ENCODE measurements at places on chromosomes 12 and 14.

- no peak for DNase-seq
Observed at GRCh38 chr14:104803280-104803911, 2.5 kb downstream of the ZBTB42 start.

DNA sequence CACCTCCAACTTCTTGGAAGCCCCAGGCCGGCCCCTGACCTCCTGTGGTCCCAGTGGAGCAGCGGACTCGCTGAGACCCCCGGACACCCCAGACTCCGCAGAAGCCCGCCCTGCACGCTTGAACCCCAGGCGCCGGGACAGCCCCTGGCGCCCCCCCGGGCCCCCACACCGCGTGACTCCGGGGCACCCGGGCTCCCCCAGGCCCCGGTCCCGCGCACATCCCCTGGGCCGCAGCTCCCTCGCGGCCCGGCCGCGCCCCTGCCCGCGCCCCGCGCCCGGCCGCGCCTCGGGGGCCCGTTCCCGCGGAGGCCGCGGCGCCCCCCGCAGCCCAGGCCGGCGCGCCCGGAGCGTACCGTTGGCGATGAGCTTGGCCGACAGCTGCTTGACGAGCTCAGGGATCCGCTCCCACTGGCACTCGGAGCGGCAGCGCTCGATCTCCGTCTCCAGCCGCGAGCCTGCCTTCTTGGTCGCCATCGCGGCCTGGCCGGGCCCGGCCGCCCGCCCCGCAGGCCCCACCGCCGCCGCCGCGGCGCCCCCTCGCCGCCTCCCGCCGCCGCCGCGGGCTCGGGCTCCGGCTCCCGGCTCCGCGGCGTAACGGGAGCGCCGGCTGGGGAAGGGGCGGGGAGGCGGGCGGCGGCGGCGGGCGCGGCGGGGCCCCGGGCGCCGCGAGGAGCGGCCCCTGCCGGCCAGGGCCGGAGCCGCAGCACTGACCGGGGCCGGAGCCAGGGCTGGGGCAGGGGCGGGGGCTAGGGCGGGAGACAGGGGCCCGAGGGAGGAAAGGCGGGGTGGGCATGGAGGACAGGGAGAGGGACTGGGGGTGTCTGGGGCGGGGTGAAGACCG, at the start of gene TTC7B:
Gene TTC7B (minus strand): TSS at position 609 of the 841 bp plus-strand sequence. CDS start 135 bp downstream, at position 474.
- DNase-seq, result no peak

DNA sequence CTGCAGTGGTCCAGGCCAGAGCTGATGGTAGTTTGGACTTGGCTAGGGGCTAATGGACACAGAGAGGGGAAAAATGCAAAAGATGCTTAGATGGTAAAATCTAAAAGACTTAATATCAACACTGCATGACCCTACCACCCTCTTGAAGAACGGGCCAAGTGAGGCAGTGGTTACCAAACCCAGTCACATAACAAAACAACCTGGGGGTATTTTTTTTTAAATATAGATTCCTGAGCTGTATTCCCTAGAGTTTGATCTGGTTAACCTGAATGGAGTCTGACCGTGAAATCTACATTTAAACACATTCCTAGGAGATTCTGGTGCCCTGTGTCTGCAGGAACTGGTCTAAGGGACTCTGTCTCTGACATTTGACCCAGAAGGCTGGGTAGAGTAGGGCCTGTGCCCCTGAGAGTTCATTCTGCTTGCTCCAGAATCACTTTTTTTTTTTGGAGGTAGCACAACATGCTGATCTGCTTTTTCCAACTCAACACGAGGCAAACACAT, 15.7 kb downstream of the ABHD4 start:
- no peak for DNase-seq

DNA sequence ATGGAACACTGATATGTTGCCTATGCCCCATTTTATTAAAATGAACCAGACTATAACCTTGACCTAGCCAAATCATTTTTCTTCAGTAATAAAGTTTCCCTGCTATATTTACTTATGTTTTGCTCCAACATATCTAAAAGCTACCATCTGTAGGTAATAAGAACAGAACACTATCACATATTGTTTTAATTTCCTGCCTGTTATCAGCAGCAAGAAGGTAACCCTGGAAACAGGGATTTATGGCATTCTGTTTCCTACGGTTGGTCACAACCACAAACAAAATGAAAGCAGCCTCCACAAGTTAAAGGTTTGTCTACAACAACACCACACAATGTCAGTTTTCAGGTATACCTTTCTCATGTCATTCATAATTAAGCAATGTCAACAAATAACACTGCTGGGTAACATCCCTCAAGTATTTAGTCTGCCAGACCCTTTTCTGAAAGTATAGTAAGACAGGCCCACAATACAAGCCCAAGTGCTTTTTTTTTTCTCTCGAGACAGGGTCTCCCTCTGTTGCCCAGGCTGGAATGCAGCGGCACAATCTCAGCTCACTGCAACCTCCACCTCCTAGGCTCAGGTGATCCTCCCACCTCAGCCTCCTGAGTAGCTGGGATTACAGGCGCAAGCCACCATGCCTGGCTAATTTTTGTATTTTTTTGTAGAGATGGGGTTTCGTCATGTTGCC, 25.5 kb downstream of the GCH1 start:
- DNase-seq, result no peak

DNA sequence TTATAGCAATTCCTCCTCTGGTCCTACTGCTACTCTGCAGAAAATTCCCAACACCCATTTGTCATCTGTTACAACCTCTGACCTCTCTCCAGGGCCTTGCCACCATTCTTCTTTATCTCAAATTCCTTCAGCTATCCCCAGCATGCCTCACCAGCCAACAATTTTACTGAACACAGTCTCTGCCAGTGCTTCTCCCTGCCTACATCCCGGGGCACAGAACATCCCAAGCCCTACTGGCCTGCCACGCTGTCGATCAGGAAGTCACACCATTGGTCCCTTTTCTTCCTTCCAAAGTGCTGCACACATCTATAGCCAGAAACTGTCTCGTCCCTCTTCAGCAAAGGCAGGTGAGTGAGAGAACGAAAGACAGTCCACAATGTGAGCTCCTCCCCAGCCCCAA, 122.1 kb downstream of the TTLL5 start:
- no peak for DNase-seq

GRCh38 chr12:25054783-25055144, 105.9 kb upstream of the BCAT1 start:
- no peak for DNase-seq

DNA sequence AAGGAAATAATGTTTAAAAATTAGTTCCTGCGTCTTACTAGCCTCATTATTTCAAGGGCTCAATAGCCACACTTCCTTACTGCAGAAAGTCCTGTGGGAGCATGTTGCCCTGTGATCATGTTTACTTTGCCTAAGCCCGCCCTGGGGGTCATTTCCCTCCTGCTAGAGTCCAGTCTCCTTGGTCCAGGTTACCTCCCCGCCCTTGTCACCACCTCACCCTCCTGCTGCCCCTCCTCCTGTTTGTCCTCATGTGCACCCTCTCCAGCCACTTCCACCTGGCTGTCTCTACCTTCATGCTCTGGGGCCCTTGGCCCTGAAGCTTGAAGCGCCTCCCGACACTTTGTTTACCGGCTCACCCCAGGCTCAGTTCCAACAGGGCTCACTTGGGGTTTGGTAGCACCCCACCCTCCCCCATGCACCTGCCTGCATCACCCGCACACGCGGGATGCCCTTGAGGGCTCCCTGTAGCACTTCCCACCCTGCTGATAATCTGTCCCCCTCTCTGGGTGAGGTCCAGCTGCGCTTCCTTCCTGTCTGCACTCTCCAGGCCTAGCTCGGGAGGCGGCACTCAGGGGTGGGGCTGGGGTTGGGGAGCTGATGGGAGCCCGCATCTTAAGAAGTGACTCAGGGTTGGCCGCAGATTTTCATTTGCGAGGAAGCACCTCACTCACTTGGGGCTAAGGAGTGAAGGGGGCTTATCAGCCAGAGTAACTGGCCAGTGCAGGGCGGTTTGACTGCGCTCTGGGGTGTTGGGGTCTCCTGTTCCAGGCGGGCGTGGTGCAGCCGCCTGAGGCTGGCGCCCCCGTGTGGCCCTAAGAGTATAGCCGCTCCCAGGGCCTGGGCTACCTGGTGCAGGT, 40.1 kb downstream of the SMIM41 start:
- no peak for DNase-seq
